ENCODE measurements at places on chromosomes 7 and 10.

- no peaks in the 10 kb centered on the region for H3K36me3 ChIP-seq
- H3K27ac ChIP-seq: no peak overlapping the region
- H3K4me3 ChIP-seq: no peak overlapping the region
- no peaks in the 10 kb centered on the region for H3K27me3 ChIP-seq
- no peak for DNase-seq
These were observed 85.9 kb upstream of the CXCL12 start for GRCh38 chr10:44470784-44471183.

DNA sequence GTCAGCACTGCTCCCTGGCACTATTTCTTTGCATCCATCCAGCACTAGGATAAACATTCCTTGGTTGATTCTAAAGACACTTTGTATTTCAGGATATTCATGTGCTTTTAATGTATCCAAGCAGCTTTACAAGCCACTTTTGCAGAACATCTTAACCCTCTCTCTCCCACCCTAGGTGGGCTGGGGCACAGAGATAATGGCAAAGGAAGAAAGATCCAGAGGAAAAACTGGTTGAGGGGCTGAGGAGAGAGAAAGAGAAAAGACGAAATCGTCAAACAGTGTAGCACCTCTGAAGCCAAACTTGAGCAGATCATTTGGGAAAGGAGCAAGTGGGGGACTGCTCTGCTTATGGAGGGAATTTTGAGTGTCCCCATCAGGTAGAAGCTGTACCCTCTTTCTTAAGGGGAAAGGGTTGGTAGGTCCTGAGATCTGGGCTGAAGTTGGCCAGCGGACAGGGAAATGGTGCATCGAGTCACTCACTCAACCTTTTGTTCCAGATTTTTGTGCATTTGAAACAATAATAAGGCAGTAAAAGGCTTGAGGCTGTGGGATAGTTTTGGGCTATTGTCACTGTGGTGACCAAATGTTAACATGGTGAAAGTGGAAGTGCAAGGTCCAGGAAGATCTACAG lies 4.2 kb upstream of the HOXA13 start:
- H3K4me1 ChIP-seq: peaks cover 37% of the 10 kb centered on the region
- H3K36me3 ChIP-seq: no peaks in the 10 kb centered on the region
- H3K4me3 ChIP-seq: no peak overlapping the region
- DNase-seq: no peak

- peaks cover 9% of the 10 kb centered on the region for H3K4me1 ChIP-seq
- no peak for DNase-seq
- no peak overlapping the region for H3K4me3 ChIP-seq
- no peak overlapping the region for H3K27ac ChIP-seq
- H3K36me3 ChIP-seq: no peaks in the 10 kb centered on the region
- H3K27me3 ChIP-seq: no peaks in the 10 kb centered on the region
These were observed 292.9 kb downstream of the PTEN start for GRCh38 chr10:88156341-88156740.

GRCh38 chr10:3636356-3637181 lies 148.4 kb downstream of the KLF6 start:
- H3K27me3 ChIP-seq: no peaks in the 10 kb centered on the region
- no peaks in the 10 kb centered on the region for H3K36me3 ChIP-seq
- H3K27ac ChIP-seq: no peak overlapping the region

Measured in CD14-positive monocyte (primary cell).